ENCODE measurements at places on chromosomes 5 and 9.
A peak's percentile ranks its signal among the peaks of the same experiment; 100 is the strongest.

DNA sequence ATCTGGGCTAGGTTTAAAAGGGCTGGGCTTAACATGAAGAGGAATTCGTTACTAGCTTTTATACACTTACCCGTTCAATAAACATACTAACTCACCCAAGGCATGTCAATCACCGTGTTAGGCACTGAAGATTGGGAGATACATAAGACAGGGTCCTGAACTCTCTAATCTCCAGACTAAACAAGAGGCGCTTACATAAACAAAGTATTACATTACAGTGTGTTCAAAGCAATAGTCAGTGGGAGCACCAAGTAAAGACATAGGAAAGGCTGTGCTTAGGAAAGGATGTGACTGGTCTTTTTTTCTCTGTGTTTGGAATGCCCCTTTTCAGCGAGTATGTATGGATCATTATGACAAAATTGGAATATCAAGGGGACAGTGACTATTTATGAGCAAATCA lies 203.6 kb upstream of the ADRA1B start:
- DNase-seq, result peak; percentile 41

- DNase-seq, result no peak
Measured at GRCh38 chr5:135741040-135741439, 93.4 kb upstream of the SLC25A48 start.

DNA sequence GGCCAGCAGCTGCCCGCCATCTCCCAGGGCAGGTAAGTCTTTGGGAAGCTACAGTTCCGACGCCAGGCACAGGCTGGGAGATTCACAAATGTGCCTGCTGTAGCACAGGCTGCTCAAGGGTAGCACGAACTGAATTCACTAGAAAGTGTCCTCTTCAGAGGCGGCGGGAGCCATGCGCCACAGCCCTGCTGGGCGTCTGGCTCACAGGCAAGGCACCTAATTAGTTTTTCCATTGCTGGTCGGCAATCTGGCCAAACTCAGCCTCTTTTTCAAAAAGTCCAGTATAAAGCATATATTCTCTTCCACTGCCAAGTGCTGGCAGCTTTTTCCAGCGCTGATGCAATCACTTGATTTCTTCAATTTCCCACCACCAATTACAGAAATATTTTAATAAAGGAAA lies 128.9 kb upstream of the RAPGEF1 start:
- DNase-seq, result peak; percentile 16

- no peak for DNase-seq
Measured at GRCh38 chr9:87875831-87876545, 6.7 kb upstream of the SPATA31E1 start.

DNA sequence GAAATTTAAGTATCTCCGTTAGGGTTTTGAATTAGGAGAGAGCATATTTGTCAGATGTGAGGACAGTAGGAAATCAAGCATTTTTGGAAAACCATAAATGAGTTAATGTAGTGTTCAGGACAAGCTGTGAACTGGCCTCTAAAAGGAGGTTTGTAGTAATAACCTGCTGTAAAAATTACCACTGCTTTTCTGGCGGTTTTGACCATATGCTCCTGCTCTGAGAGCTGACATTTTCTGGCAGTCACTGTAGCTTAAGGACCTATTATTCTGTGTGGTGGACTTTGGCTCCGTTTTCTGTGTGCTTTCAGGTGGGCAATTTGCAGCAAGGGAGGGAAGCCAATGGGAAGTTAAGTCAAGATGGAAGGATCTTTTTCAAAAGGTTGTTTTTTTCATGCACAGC lies 111.1 kb downstream of the SGCD start:
- no peak for DNase-seq

- DNase-seq, result no peak
Measured at GRCh38 chr5:178586396-178586795, 3.8 kb downstream of the COL23A1 start.

- DNase-seq, result peak; percentile 50
Measured at GRCh38 chr9:14347406-14348122, 33.6 kb upstream of the NFIB start.

GRCh38 chr9:21904371-21904770 lies 89.8 kb downstream of the CDKN2A start:
- DNase-seq, result peak; percentile 66

DNA sequence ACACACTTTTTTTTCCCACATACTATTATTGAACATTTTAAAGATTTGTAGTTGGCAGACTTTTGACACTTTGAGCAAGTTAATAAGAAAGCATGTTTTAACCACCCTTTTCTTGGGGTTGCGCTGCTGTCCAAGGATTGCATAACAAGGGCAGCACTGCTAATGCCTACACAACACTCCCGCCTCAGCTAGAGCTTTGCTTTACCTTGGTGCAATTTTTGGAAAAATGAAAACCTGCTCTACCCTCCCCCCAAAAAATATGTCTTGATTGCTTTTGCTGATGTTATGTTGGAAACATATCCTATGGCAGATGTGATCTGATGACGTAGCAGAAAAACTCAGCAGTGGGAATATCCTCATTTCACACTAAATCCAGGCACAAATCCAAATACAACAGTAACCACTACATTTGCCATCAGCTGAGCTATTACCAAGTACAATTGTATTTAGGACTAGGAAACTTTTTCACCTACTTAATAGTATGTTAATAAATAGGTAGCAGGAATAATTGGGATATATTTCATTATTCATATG lies 51.5 kb downstream of the UBE2R2 start:
- peak; percentile 82 for DNase-seq

DNA sequence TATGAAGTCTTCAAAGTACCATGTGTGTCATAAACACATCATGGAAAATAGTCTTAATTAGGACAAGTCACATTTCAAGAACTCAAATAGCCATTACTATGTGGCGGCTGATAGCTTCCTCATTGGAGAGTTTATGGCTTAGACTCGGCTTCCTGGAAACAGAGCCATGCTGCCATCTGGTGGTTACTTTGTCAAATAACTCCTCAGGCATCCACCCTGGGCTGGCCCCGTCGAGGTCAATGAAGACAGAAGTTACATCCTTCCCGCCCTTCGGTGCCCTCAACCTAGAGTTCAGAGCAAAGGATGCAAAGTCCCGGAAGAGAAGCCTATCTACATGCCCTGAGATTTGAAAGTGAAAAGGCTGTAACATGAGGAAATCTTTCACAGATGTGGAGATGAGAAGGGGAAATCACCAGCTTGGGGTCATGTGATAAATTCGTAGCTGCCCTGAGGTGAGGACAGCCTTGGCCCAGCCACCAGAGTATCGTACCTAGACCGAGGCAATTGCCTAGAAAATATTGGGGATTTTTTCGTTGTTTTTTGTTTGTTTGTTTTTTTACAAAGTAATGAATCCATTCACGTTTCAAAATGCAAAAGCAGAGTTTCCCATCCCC lies 45.5 kb upstream of the ZNF169 start:
- DNase-seq, result peak; percentile 69

DNA sequence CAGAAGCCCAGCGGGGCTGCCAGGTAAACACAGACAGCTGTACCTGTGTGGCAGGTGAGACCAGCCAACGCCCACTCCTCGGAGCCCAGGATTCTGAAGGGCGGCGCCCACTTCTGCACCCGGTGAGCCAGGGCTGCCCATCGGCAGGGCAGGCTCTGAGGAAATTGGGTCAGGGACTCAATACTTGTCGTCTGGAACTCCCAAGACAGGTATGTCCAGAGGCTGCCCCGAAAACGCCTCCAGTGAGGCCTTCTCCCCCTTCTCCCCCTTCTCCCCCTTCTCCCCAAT lies 19.8 kb downstream of the GLT6D1 start:
- no peak for DNase-seq

- no peak for DNase-seq
Measured at GRCh38 chr5:60887746-60888145, 43.7 kb upstream of the ELOVL7 start.

DNA sequence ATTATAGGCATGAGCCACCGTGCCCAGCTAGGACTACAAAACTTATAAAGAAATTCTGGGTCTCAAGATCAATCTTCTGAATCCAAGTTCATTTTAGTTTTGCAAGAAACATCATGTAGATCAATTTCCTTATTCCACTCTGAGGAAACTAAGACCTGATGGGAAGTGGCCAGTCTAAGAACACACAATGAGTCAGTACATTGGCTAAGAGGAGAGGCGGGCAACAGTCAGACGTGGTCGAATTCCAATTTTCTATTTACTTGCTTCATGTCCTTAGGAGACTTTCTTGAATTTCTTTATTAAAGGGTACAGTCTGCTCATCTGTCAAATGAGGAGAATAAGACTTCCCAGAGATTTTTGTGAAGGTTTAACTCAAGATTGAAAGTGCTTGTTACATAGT lies 432.1 kb upstream of the BRINP1 start:
- no peak for DNase-seq

- DNase-seq, result no peak
Measured at GRCh38 chr5:17730421-17730820, 96.2 kb downstream of the TAF11L14 start.

DNA sequence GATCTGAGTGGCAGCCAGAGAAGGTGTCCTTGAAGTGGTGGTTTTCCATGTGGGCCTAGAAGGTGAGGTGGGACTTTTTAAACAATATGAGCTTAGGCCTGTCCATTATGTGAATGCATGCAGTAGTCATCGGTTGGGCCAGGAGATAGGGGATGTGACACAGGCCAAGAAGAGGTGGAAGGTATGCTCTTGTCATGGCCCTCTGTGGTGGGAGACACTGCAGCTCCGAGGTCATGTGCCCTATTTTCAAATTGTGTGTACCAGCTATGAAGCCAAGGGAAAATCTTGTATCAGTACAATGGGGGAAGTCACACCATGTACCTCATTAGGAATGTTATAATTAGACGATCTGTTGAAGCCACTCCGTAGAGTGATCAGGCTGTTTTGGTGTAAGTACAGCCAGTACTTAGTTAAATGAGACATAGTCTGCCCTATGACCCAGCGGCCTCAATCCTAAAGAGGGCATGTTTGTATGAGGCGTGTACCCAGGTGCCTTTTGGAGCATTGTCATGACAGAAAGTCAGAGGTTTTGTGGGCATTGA lies 280.1 kb downstream of the MAST4 start:
- DNase-seq, result no peak

DNA sequence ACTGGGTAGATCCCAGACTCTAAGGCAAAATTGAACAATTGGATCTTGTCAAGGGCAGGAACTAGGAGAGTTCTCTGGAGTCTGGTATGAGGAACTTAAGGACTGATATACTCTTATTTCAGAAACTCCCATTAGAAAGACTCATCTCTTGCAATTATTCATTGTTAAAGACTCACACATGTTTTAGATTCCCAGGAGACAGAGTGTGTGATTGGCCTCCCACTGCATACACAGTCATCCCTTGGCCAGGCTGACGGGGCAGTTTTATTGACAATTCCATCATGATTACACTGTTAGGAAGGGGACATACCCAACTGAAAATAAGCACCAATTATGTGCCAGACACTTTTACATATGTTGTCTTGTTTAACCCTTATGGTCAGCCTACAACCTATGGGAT lies 347.2 kb downstream of the DMAC1 start:
- peak; percentile 7 for DNase-seq

DNA sequence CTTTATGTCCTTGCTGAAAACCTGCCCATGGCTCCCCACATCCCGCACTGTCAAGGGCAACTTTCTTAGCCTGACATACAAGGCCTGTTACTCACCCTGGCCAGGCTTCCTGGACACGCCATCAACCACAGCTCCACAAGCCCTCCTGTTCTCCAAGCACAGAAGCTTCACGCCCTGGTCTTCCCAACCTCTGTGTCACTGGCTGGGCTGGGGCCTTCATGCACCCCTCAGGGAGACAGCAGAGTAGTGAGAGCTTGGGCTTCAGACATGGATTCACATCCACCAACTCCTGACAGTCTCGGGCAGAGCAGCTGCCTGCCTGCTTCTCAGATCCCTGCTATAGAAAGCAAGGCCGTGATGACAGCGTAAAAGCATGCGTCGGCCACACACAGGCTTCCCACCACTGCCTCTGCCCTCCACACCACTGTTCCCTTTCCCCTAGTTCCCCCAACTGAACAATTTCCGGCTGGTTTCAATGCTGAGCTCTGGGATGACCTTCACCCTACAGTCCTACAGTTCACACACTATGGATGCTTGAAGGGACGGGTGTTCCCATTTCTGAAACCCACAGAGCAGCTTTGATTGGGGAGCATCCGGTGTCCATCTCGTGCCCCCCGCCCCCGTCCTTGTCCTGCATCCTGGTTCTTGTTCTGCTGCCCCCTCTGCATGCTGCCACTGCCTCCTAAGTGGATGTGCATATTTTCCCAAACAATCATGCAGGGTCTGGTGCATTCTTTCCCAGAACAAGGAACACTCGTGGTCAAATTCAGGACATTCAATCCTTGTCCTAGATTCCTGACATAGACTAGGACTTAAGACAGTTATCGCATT lies 33.4 kb upstream of the ADAMTS2 start:
- DNase-seq, result peak; percentile 22

DNA sequence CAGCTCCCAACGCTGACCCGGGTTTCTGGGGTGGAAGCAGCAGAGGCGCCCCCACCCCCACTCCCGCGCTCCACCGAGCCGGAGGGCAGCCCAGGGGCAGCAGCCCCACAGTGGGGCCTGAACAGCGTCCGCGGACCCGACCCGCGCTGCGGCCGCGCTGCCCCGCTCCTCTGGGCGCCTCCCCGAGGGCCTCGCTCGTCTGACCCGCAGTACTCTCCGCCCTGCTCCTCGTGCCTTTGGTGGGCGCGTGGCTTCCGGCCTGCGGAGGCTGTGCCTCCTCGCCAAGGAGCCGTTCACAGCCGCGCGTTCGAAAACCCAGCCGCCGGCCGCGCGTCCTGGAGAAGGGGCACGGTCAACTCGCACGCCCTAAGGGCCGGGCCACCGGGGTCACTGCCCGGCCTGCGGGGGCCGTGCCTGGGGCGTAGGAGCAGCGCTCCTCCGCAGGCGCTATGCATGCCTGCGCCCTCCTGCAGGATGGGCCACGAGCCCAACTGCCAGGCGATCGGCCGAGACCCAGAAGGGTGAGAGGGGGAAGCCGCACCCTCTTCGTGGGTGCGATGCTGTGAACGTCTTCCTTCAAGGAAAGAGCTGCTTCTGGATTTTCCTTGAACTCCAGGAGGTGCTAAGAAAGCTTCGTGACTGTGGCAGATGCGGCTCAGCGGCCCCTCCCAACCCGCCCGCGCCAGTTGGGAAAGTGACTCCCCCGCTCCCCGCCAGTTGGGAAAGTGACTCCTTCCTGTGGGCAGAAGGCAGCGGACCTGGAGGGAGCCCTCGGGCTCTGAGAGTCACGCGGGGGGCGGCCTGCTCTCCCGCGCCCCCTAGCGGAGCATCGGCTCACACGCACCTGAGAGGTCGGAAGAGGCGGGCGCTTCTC lies 82.7 kb downstream of the HSD17B3 start:
- DNase-seq, result no peak

- no peak for DNase-seq
Measured at GRCh38 chr9:98940276-98940675, 3.4 kb upstream of the COL15A1 start.

GRCh38 chr5:59473611-59474010 lies 419.9 kb downstream of the PDE4D start:
- DNase-seq, result no peak

Data from astrocyte of the spinal cord (primary cell).